ENCODE measurements at places on chromosomes 5 and 9. TPM values are rescaled to one million over a fixed set of nuclear protein-coding genes. Genes with fewer than 3 reads are reported as not detected.

GRCh38 chr9:13878241-13878711 lies 435.7 kb downstream of the NFIB start:
- DNase-seq, result no peak

GRCh38 chr5:129125819-129126218 lies 31.3 kb downstream of the ISOC1 start:
- DNase-seq, result peak; percentile 8

DNA sequence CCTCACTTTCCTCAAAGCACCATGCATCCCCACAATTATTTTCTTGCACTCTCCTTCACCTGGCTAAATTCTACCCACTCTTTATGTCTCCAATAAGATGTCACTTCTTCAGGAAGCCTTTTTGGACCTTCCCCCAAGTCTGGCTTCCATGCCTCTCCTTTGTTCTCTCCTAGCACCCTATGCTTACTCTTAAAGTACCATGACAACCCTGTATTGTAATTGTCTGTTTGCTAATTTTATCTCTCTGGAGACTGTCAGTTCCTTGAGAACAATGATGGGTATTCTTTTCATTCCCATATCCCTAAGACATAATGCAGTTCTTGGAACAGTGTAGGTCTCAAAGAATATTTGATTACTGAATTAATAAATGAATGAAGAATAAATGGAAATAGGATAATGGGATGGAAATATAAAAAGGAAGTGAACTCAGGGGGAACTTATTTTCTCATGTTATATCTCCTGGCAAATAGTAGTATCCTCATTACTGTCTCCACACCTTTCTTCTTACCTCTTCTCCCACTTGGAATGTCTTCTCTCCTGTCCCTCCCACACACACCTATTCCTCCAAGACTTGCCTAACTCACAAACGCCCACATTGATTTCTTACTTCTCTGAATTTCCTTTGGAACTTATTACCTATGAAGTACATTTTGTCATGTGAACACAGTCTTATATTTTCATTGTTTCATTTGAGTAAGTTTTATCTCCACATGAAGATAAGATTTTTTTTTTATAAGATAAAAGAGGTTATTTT lies 499.1 kb downstream of the NFIB start:
- DNase-seq, result no peak

- DNase-seq, result no peak
Measured at GRCh38 chr9:132056717-132057560, 22.7 kb downstream of the MED27 start.

- no peak for DNase-seq
Measured at GRCh38 chr5:40027400-40027799, 602.6 kb upstream of the DAB2 start.

DNA sequence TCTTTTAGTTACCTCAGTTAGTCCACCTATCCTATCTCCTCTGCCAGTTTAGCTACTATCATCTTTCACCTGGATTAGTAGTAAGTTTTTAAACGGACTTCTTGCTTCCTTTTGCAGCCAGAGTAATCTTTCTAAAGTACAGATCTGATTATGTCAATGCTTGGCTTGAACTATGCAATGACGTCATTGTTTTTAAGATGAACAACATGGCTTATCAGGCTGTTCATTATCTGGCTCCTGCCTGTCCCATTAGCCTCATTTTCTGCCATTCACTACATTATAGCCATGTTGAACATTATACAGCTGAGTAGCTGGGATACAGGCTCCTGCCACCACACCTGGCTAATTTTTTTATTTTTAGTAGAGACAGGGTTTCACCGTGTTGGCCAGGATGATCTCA lies 98.7 kb downstream of the RANBP17 start:
- no peak for DNase-seq

GRCh38 chr5:139745132-139745799 lies 50.3 kb upstream of the PSD2 start:
- no peak for DNase-seq

- peak; percentile 26 for DNase-seq
Measured at GRCh38 chr9:117815315-117815714, 111.1 kb downstream of the TLR4 start.

- no peak for DNase-seq
Measured at GRCh38 chr5:143061161-143061945, 291.2 kb downstream of the ARHGAP26 start.

- no peak for DNase-seq
Measured at GRCh38 chr9:95731876-95732275, 143.6 kb upstream of the ERCC6L2 start.

DNA sequence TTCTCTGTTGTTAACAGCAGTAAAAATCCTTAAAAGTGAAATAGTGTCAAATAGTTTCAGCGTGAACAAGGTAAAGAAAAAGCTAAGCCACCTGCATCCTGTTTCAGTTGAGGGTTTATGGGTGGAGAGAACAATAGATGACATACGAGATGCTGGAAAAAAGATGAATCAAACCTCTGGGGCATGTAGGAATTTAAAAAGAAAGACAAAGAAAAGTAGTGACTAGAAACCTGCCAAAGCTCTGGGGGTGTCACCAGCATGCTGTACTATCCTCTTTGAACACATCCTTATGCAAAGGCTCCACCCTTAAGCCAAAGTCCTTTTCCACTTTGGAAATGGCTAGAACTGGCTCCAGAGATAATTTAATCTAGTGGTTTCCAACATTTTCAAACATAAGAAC lies 22.2 kb downstream of the SCAI start:
- DNase-seq, result no peak

DNA sequence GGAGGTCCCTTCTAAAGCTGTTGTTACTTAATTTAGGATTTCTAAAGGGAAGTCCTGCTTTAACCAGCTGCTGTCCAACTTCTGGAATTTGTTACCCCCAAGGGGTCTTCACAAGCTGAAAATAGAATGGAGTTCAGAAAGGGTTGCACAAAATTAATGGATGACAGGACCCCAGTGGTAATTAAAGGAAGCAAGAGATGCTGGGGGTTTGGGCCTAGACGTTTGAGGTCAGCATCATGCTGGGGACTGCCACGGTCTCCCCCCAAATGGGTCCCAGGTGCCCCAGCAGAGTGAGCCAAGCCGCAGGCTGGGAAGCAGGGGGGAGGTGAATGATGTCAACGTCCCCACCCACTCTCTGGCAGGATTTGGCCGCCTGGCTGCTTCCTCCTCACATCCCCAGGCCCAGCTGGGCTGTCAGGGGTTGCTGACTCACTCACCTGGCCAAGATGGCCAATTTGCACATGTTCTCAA lies 97.5 kb upstream of the ARAP3 start:
- no peak for DNase-seq

GRCh38 chr5:78605611-78606010 lies 43.0 kb downstream of the LHFPL2 start:
- DNase-seq, result no peak

DNA sequence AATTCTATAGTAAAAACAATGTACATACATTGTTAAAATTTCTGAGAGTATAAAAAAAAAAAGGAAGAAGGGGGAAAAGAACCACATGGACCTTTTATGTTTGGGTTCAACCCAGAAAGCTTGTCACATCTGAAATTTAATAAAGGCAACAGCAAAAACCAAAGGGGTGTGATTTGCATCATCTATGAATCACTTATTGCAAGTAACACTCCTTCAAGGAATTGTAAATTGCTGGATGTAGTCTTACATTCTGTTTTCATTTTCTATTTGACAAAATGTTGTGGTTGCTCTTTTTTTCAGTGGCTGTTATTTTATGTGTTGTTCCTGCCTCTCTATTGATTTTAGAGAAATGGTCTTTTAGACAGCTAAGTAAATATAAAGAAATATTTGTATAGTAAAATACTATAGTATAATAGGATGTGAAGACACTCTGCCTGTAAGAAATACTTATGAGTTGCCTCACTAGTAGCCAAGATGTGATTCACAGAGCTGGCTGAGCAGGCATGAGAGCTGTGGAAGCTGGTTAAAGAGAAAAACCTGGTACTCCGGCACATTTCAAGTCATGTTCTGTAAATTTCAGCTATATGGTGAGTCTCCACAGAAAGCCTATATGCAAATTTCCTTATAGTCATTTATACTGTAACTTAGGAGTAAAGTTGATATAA lies 131.1 kb upstream of the CNTLN start:
- DNase-seq, result no peak

- no peak for DNase-seq
Measured at GRCh38 chr5:33601881-33602280, 161.1 kb downstream of the TARS1 start.

- no peak for DNase-seq
Measured at GRCh38 chr5:141674747-141675146, 7.3 kb downstream of the ARAP3 start.

- DNase-seq, result no peak
Measured at GRCh38 chr5:117547192-117547591, 972.6 kb upstream of the SEMA6A start.

DNA sequence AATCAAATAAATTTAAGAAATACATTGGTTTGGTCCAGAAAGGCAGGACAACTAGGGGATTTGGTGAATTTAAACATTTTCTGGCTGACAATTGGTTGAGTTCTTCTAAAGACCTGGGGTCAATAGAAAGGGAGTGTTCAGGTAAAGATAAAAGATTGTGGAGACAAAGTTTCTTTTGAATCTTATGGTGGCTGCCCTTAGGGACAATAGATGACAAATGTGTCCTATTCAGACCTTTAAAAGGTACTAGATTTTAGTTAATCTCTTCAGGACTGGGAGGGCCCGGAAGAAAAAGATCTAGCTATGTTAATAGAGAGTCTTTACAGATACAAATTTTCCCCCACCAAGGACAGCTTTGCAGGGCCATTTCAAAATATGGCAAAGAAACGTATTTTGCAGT lies 35.9 kb downstream of the PLEKHG4B start:
- DNase-seq, result no peak

- DNase-seq, result no peak
Measured at GRCh38 chr5:167918184-167918812, 373.1 kb upstream of the WWC1 start.

- DNase-seq, result no peak
Measured at GRCh38 chr9:91867740-91868139, 82.3 kb downstream of the ROR2 start.

GRCh38 chr5:140110646-140110957 lies 3.3 kb upstream of the PURA start:
- DNase-seq, result no peak

GRCh38 chr9:24900179-24900578 lies 354.5 kb upstream of the IZUMO3 start:
- no peak for DNase-seq

- no peak for DNase-seq
Measured at GRCh38 chr5:42005561-42006153, 80.6 kb downstream of the FBXO4 start.

DNA sequence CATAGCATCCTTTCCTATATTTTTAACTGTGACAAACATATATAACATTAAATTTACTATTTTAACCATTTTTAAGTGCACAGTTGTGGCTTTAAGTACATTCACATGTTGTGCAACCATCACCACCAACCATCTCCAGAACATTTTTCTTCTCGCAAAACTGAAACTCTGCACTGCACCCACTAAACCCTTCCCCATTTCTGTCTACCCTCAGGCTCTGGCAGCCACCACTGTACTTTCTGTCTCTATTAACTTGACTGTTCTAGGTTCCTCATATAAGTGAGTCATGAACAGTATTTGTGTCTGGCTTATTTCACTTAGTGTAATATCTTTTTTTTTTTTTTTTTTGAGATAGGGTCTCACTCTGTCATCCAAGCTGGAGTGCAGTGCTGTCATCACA lies 25.5 kb downstream of the KCNMB1 start:
- no peak for DNase-seq

- DNase-seq, result no peak
Measured at GRCh38 chr9:23537192-23538066, 288.6 kb downstream of the ELAVL2 start.

DNA sequence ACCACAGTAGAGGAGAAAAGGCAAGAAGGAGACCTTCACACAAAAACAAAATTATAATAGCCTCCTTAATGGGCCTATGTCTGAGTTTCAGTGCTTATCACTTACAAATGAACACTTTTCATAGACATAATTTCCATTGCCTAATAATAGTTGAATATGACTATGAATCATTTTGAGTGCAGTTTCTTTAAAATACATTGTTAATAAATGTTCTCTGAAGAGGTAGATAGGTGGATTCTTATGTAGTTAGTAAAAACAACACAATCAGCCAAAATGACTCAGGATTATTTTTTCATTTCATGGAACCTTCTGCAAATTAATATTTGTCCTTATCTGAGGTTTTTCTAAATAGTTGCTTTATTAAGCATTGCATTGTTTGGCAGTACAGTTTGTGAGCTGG lies 45.6 kb downstream of the DAPK1 start:
- no peak for DNase-seq

GRCh38 chr5:139903795-139904565 lies 108.4 kb downstream of the PSD2 start:
- no peak for DNase-seq

- no peak for DNase-seq
Measured at GRCh38 chr5:52560366-52560765, 227.3 kb upstream of the ITGA1 start.

- peak; percentile 83 for DNase-seq
Measured at GRCh38 chr9:6757132-6757455, 679 bp upstream of the KDM4C start.

GRCh38 chr9:18317896-18318295 lies 156.1 kb upstream of the ADAMTSL1 start:
- no peak for DNase-seq

GRCh38 chr5:124973661-124974060 lies 227.2 kb upstream of the ZNF608 start:
- no peak for DNase-seq

DNA sequence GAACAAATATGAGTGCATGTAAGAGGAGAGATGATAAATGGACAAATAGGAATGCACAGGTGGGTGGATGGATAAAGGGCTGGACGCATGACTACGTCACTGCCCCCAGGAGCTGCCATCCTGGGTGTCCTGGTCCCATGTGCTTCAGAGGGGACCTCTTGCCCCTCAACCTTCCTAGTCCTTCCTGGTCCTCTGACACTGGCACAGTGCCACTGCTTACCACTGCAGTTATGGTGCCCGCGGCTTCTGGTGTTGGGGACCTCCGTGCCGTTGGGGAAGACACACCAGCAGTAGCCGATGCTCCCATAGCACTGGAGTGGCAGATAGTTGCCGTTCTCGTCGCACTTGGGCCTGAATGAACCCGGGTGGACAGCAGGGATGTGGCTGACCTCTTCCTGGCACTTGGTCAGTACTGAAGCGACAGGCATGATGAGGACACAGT lies 9.8 kb downstream of the CD74 start:
- no peak for DNase-seq

Gene SYNPO
- total RNA-seq, result 0.06 TPM

Gene TICAM2
- 1.6 TPM for total RNA-seq

Gene TBC1D13
- 31.4 TPM for total RNA-seq

Gene PTGDS
- total RNA-seq, result 5.1 TPM

Gene WWC1
- 2.7 TPM for total RNA-seq

Gene RNF224
- total RNA-seq, result not detected

Gene SLC27A6
- total RNA-seq, result not detected

Gene CYSRT1
- total RNA-seq, result not detected

Gene BAAT
- total RNA-seq, result 0.15 TPM

Gene NR2F1-AS1
- not detected for total RNA-seq

Gene OR1J2
- total RNA-seq, result not detected

Gene GARIN3
- total RNA-seq, result not detected

Gene OR1J1
- not detected for total RNA-seq

Gene STC2
- not detected for total RNA-seq

Gene FAM114A2
- total RNA-seq, result 45.5 TPM

Gene SARDH
- total RNA-seq, result 18.6 TPM

All from CD4-positive, alpha-beta memory T cell (primary cell).